ENCODE measurements at places on chromosomes 13 and 19.

- no peaks in the 10 kb centered on the region for H3K36me3 ChIP-seq
- DNase-seq, result no peak
- no peak overlapping the region for H3K27ac ChIP-seq
- H3K27me3 ChIP-seq, result no peaks in the 10 kb centered on the region
- no peak overlapping the region for H3K4me3 ChIP-seq
- no peaks in the 10 kb centered on the region for H3K4me1 ChIP-seq
Observed at GRCh38 chr13:94798738-94799137, 86.4 kb upstream of the SOX21 start.

GRCh38 chr19:8245869-8246835 is 37.0 kb downstream of the CERS4 start:
- no peaks in the 10 kb centered on the region for H3K27me3 ChIP-seq
- H3K4me1 ChIP-seq, result no peaks in the 10 kb centered on the region
- H3K36me3 ChIP-seq, result no peaks in the 10 kb centered on the region
- DNase-seq, result no peak
- H3K27ac ChIP-seq, result no peak overlapping the region

GRCh38 chr13:75364131-75364713 is 117.7 kb downstream of the TBC1D4 start:
- DNase-seq, result no peak
- H3K36me3 ChIP-seq, result no peaks in the 10 kb centered on the region
- H3K27ac ChIP-seq, result no peak overlapping the region
- H3K4me1 ChIP-seq, result no peaks in the 10 kb centered on the region
- no peak overlapping the region for H3K4me3 ChIP-seq

DNA sequence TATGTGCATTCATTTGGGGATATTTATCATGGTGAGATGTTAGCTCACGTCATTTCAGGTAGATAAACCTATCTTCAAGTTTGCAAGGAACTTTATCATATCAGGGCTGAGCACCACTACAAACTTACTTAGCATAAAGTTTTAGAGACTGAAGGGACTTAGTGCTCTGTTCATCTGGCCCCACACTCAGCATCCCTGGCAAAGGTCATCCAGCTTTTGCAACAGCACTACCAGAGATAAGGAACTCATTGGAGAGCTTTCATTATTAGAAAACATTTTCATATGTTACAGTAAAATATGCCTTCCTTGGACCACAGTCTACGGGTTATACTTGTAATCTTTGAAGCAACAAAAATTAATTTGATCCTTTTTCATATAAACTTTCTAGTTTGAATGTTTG is 263.4 kb downstream of the POU4F1 start:
- DNase-seq, result no peak
- H3K36me3 ChIP-seq, result no peaks in the 10 kb centered on the region
- no peaks in the 10 kb centered on the region for H3K4me1 ChIP-seq
- H3K27me3 ChIP-seq, result no peaks in the 10 kb centered on the region
- H3K27ac ChIP-seq, result no peak overlapping the region

DNA sequence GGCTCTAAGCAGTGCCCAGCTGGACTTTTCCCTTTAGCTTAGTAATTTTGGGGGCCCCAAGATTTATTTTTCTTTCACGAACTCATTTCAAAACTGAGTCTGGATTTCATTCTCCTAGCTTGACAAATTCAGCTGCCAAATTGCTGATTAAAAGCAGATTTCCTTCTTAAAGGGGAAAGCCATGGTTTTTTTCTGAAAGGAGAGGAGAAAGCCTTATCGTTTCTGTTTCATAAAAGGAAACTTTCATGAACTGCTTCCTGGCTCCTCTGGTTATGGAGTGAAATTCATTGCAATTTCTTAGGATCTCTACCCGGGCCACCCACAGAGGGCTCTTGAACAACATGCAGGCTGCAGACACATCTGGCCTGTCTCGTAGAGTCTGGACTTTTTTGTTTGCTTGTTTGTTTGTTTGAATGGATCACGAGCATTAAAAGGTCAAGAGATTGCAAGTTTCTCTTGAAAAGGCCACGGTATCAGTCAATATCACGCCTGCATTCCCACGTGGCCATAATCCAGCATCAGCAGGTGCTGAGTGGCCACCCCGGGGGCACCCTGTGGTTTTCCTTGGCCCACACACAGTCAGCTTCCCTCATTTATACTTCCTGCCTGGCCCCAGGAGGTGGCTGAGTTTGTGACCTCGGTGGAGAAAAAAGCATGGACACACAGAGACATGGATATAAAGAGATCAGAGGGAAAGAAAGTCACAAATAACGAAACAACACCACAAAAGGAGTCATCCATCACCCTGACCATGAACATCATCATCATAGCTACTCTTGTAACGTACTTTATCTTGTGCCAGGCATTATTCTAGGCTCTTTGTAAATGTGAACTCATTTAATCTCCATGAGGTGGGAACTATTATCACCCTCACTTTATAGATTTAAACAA is 10.5 kb upstream of the KLK4 start:
- no peaks in the 10 kb centered on the region for H3K4me1 ChIP-seq
- no peak overlapping the region for H3K4me3 ChIP-seq
- no peak for DNase-seq
- no peaks in the 10 kb centered on the region for H3K36me3 ChIP-seq

DNA sequence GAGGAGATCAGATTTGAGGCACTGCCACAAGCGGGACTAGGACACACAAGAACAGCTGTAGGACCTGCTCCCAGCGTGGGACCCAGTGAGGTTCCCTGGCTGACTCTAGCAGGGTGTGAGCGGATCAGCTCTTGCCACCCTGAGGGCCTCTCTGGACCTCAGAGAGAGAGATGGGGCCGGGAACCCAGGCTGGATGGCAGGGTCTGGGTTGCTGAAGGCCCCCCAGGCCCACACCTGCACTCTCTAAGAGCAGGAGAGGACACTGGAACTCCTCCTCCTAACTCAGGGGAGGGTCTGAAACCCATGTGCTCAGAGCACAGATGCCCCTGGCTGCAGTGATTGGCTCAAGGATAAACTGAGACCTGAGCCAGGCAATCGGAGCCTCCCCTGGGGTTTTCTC is 13.5 kb upstream of the IL4I1 start:
- H3K27me3 ChIP-seq, result no peaks in the 10 kb centered on the region
- H3K36me3 ChIP-seq, result peaks cover 48% of the 10 kb centered on the region
- H3K4me3 ChIP-seq, result no peak overlapping the region
- DNase-seq, result no peak
- no peak overlapping the region for H3K27ac ChIP-seq

GRCh38 chr13:20118268-20119140 is 42.3 kb downstream of the GJA3 start:
- DNase-seq, result no peak
- H3K36me3 ChIP-seq, result no peaks in the 10 kb centered on the region
- H3K4me3 ChIP-seq, result peak overlapping the region; percentile 76
- H3K4me1 ChIP-seq, result peaks cover 5% of the 10 kb centered on the region
- H3K27me3 ChIP-seq, result no peaks in the 10 kb centered on the region

DNA sequence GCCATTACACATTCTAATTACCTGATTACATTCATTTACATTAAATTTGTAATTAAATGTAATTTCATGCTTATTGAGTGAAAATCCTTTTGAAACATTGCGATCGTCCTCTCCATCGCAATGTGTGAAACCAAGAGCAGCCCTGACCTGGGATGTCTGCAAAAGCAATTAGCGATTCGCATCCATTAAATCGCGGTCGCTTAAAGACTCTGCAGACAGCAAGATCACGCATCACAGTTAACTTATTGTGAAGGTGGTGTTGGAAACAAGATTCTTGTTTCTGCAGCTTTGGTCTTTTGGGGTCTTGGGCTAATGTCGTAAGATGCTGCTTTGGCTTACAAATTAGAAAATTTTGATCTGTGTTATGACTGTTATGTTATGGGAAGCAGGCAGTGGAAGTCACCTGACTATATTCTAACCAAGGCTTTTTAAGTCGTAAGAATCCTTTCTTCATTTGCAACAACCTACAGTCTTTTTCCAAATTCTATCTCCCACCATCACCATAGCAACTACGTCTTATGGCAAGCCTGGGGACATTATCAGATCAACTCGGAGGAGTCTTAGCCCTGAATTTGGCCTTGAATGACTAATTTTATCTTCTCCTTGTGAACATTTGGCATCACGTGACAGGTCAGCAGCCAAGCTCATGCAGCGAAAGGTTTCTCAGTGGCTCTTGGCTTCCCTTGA is 142.8 kb upstream of the SOX1 start:
- no peaks in the 10 kb centered on the region for H3K4me1 ChIP-seq
- H3K4me3 ChIP-seq, result no peak overlapping the region
- H3K36me3 ChIP-seq, result no peaks in the 10 kb centered on the region
- H3K27ac ChIP-seq, result no peak overlapping the region
- H3K27me3 ChIP-seq, result no peaks in the 10 kb centered on the region
- no peak for DNase-seq

- no peaks in the 10 kb centered on the region for H3K36me3 ChIP-seq
- H3K4me1 ChIP-seq, result no peaks in the 10 kb centered on the region
- DNase-seq, result no peak
- no peak overlapping the region for H3K4me3 ChIP-seq
- no peaks in the 10 kb centered on the region for H3K27me3 ChIP-seq
- H3K27ac ChIP-seq, result no peak overlapping the region
Observed at GRCh38 chr13:111924678-111925075, 142.3 kb upstream of the SOX1 start.

DNA sequence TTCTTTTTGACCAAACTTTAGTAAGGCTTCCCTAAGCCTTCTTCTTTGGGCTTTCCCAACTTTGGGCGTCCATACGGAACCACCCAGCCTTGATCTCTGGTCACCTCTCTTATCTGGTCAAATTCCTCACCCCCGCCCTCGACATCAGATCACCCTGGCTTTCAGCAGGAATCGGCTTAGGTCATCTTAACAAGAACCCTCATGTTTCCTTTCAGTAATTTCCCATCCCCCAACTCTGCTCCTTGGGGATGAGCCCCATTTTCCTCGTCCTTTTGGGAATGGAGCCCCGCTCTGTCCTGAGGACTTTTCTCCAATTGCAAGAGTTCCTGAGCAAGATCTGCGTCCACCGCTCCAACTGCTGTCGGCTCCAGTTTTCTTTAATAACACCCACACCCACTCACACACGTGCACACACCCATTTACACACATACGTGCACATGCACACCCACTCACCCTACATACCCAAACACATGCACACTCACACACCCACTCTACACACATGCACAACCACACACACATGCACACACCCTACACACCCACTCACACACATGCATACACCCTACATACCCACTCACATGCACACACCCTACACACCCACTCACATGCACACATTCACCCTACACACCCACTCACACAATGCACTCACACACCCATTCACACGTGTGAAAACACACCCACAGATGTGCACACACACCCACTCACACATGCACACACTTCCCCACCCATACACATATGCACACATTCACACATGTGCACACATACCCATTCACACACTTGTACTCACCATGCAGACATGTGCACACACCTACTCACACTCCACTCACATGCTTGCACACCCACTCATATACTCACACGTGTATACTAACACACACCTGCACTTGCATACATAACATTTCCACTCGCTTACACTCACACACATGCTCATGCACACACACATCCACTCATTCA is 87.0 kb upstream of the TM9SF2 start:
- H3K27me3 ChIP-seq, result no peaks in the 10 kb centered on the region
- DNase-seq, result no peak
- H3K4me1 ChIP-seq, result peaks cover 1% of the 10 kb centered on the region
- no peaks in the 10 kb centered on the region for H3K36me3 ChIP-seq

GRCh38 chr19:10286803-10287737 is at the start of gene ICAM4:
Gene ICAM4, plus strand, starts transcription at chr19:10286955. Its CDS starts 58 bp downstream, at chr19:10287013.
- H3K4me1 ChIP-seq, result peaks cover 57% of the 10 kb centered on the region
- DNase-seq, result no peak
- peak within 1 kb of the TSS; percentile 42 for H3K4me3 ChIP-seq
- H3K36me3 ChIP-seq, result peaks cover 29% of the 10 kb centered on the region
- H3K27me3 ChIP-seq, result peaks cover 42% of the 10 kb centered on the region

- H3K4me1 ChIP-seq, result no peaks in the 10 kb centered on the region
- no peak overlapping the region for H3K27ac ChIP-seq
- H3K36me3 ChIP-seq, result no peaks in the 10 kb centered on the region
- no peak overlapping the region for H3K4me3 ChIP-seq
- H3K27me3 ChIP-seq, result no peaks in the 10 kb centered on the region
- DNase-seq, result no peak
Observed at GRCh38 chr13:110471833-110472162, 89.7 kb downstream of the RAB20 start.

DNA sequence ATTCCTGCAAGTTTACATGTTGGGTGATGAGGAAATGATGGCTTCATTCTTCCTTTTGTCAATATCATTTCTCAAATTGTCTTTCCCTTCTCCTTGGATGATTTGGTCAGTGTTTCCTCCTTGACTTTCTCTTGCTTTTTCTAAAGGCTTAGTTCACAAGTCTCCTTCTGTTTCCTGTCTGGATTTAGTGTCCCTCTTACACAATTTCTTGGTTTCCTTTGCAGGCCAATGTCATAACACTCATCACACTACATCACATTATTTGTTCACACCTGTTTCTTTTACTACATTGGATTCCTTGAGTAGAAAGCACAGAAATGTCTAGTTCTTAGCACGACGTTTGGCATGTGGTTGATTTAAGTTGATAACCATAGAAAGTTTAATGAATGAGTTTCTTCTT is 490.7 kb downstream of the TDRD3 start:
- no peaks in the 10 kb centered on the region for H3K36me3 ChIP-seq
- DNase-seq, result no peak
- no peak overlapping the region for H3K27ac ChIP-seq
- no peaks in the 10 kb centered on the region for H3K27me3 ChIP-seq
- no peaks in the 10 kb centered on the region for H3K4me1 ChIP-seq
- H3K4me3 ChIP-seq, result no peak overlapping the region

DNA sequence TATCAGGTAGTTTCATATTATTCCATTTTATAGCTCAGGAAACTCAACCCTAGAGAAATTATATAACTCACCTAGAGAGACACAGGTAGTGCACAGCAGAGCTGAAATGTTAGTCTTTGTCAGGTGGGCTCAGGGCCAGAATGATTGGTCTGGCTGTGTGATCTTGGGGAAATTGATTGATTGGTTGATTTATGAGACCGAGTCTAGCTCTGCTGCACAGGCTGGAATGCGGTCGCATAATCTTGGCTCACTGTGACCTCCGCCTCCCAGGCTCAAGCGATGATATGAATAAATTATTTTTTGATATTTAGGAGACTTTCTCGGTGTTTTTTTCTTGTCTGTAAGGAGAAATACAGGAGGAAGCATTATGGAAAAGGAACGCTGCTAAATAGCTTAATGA is 239.9 kb upstream of the SLC10A2 start:
- H3K4me1 ChIP-seq, result no peaks in the 10 kb centered on the region
- no peaks in the 10 kb centered on the region for H3K36me3 ChIP-seq
- H3K4me3 ChIP-seq, result no peak overlapping the region
- no peaks in the 10 kb centered on the region for H3K27me3 ChIP-seq
- no peak for DNase-seq
- H3K27ac ChIP-seq, result no peak overlapping the region

GRCh38 chr19:46409191-46409590 is 4.2 kb downstream of the CCDC8 start:
- no peak overlapping the region for H3K27ac ChIP-seq
- DNase-seq, result no peak
- no peaks in the 10 kb centered on the region for H3K36me3 ChIP-seq
- H3K4me3 ChIP-seq, result no peak overlapping the region
- H3K27me3 ChIP-seq, result peaks cover 55% of the 10 kb centered on the region

GRCh38 chr13:20671789-20672188 is 31.7 kb upstream of the IL17D start:
- no peak for DNase-seq
- no peaks in the 10 kb centered on the region for H3K27me3 ChIP-seq
- no peak overlapping the region for H3K4me3 ChIP-seq
- H3K4me1 ChIP-seq, result no peaks in the 10 kb centered on the region

GRCh38 chr19:7716762-7717161 is 14.8 kb upstream of the FCER2 start:
- no peak overlapping the region for H3K4me3 ChIP-seq
- H3K36me3 ChIP-seq, result no peaks in the 10 kb centered on the region
- H3K4me1 ChIP-seq, result no peaks in the 10 kb centered on the region
- no peaks in the 10 kb centered on the region for H3K27me3 ChIP-seq
- H3K27ac ChIP-seq, result no peak overlapping the region
- no peak for DNase-seq

Measured in effector memory CD4-positive, alpha-beta T cell (primary cell).